ENCODE measurements at places on chromosomes 16 and 17. TPM values are rescaled to one million over a fixed set of nuclear protein-coding genes. Genes with fewer than 3 reads are reported as not detected.

CLDN6 gene
- 793 TPM for total RNA-seq

DNA sequence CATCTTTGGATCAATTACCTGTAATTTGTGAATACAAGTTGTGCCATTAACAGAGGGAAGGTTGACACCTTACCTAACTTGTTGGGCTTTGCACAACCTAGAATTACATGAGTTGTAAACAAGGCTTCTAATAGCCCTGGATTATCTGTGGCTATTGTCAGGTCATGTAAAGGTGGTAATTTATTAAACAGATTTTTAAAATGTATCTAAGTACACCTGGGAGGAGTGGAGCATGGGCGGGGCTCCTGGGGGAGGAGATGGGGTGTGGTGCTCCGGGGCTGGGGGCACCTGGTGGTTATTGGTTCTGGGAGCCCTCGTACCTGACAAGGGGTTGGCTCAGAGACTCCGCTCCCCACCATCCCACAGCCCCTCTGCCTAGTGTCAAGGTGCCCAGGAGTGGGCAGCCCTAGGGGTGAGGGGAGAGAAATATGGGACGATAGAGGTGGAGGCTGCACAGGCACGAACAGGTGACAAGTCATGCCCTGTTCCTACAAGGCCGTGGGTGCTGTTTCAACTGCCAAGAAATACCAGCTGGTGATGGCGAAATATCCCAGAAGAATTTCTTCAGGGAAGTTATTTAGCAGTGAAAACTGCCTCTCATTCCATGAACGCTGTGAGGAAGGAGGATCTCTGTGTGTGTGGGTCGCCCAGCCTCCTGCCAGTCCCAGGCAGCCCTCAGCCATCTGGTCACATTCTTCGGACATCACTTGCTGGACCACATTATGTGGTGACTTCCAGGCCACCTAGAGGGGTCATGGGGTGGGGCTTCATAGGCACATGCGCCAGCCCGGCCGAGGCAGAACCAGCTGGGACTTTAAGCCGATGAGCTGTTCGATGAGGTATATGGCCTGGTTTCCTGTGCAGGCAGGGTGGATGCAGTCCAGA is 55.5 kb upstream of the IRX3 start:
- DNase-seq, result no peak
- no peaks in the 10 kb centered on the region for H3K36me3 ChIP-seq
- no peaks in the 10 kb centered on the region for H3K4me1 ChIP-seq
- H3K4me3 ChIP-seq, result no peak overlapping the region

GRCh38 chr17:44599298-44600175 is 42.3 kb downstream of the FZD2 start:
- no peak for DNase-seq
- no peaks in the 10 kb centered on the region for H3K36me3 ChIP-seq
- no peaks in the 10 kb centered on the region for H3K27me3 ChIP-seq
- H3K27ac ChIP-seq, result no peak overlapping the region
- no peak overlapping the region for H3K4me3 ChIP-seq
- peaks cover 9% of the 10 kb centered on the region for H3K4me1 ChIP-seq

DNA sequence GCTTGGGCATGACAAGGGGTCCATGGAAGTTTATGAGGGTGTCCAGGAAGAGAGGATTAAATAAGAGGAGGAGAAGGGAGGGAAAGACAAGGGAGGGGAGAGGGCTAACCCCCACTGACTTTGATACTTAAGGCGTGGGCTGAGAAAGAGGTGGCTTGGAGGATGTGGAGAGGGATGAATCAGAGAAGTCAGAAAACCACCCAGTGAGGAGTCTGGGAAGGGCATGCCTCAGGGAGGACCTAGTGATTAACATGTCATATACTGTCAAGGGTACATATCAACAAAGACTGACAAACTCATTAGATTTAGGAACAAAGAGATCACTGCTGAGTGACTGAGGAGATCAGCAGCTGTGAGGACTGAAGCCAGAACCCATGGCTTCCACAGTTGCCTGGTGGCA is 145.4 kb downstream of the IRX5 start:
- no peak for DNase-seq
- H3K4me1 ChIP-seq, result no peaks in the 10 kb centered on the region
- H3K36me3 ChIP-seq, result no peaks in the 10 kb centered on the region

GRCh38 chr17:27343977-27344607 is 50.2 kb downstream of the WSB1 start:
- H3K27ac ChIP-seq, result peak overlapping the region; percentile 36
- H3K4me1 ChIP-seq, result peaks cover 26% of the 10 kb centered on the region
- H3K4me3 ChIP-seq, result no peak overlapping the region
- no peaks in the 10 kb centered on the region for H3K27me3 ChIP-seq

- no peak overlapping the region for H3K27ac ChIP-seq
- no peak overlapping the region for H3K4me3 ChIP-seq
- no peaks in the 10 kb centered on the region for H3K27me3 ChIP-seq
- no peaks in the 10 kb centered on the region for H3K36me3 ChIP-seq
- no peaks in the 10 kb centered on the region for H3K4me1 ChIP-seq
These were observed 23.8 kb downstream of the TMEM94 start for GRCh38 chr17:75480281-75480680.

KRT20 gene
- total RNA-seq, result not detected

CUEDC1 gene
- total RNA-seq, result 10.7 TPM

FSCN2 gene
- total RNA-seq, result 0.30 TPM

- no peak overlapping the region for H3K27ac ChIP-seq
- no peaks in the 10 kb centered on the region for H3K27me3 ChIP-seq
- H3K36me3 ChIP-seq, result peaks cover 15% of the 10 kb centered on the region
- DNase-seq, result no peak
These were observed 4.3 kb upstream of the MBTPS1 start for GRCh38 chr16:84121007-84121406.

GLTPD2 gene
- total RNA-seq, result not detected

GRCh38 chr17:52899235-52899634 is 740.7 kb upstream of the CA10 start:
- H3K27ac ChIP-seq, result no peak overlapping the region
- no peaks in the 10 kb centered on the region for H3K27me3 ChIP-seq
- no peak for DNase-seq
- no peak overlapping the region for H3K4me3 ChIP-seq

DNA sequence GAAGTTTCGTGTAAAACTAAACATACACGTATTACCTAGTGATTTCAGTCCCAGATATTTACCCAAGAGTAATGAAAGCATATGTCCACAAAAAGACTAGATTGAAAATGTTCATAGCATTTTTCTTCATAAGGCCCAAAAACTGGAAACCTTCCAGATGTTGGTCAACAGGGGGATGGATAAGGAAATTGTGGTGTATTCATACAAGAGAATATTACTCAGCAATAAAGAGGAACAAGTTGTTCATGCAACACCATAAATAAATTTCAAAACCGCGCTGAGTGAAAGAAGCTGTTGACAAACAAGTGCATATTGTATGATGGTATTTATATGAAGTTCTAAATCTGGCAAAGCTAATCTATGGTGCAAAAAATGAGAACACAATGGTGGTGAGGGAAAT is 54.1 kb upstream of the NFAT5 start:
- H3K4me1 ChIP-seq, result no peaks in the 10 kb centered on the region
- no peak for DNase-seq
- no peak overlapping the region for H3K4me3 ChIP-seq

Measured in H1 (cell line).